ENCODE measurements at places on chromosomes 11 and 22.

GRCh38 chr11:14458377-14458776, 41.2 kb downstream of the COPB1 start:
- no peak for DNase-seq

DNA sequence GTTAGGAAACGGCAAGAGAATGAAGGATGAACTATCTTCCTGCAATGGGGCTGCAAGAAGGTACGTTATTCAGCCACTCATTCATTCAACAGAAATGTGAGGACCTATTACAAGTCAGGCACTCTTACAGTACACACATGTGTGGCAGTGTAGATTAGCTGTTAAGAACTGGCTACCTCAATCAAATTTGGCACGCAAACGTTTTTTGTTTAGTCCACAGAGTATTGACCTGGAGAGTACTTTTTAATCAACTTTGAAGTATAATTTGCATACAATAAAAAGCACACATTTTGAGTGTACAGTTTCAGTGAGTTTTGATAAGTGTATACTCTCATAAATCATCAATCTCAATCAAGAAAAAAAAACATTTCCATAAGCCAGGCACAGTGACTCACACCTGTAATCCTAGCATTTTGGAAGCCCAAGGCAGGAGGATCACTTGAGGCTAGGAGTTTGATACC, 24.2 kb downstream of the MRTFA start:
- DNase-seq, result no peak

GRCh38 chr22:17096071-17096470, 11.3 kb downstream of the IL17RA start:
- DNase-seq, result no peak

DNA sequence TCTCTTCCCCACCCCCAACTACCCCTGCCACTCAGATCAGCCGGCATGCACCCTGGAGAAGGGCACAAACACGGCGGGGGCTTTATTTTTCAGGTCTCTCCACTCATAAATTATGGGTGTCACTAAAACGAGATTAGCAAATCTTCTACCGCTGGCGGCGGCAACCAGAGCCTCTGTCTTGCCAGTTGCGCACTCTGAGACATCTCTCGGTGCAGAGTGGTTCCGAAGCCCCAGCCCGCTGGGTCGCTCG, 125.3 kb upstream of the C11orf58 start:
- no peak for DNase-seq

DNA sequence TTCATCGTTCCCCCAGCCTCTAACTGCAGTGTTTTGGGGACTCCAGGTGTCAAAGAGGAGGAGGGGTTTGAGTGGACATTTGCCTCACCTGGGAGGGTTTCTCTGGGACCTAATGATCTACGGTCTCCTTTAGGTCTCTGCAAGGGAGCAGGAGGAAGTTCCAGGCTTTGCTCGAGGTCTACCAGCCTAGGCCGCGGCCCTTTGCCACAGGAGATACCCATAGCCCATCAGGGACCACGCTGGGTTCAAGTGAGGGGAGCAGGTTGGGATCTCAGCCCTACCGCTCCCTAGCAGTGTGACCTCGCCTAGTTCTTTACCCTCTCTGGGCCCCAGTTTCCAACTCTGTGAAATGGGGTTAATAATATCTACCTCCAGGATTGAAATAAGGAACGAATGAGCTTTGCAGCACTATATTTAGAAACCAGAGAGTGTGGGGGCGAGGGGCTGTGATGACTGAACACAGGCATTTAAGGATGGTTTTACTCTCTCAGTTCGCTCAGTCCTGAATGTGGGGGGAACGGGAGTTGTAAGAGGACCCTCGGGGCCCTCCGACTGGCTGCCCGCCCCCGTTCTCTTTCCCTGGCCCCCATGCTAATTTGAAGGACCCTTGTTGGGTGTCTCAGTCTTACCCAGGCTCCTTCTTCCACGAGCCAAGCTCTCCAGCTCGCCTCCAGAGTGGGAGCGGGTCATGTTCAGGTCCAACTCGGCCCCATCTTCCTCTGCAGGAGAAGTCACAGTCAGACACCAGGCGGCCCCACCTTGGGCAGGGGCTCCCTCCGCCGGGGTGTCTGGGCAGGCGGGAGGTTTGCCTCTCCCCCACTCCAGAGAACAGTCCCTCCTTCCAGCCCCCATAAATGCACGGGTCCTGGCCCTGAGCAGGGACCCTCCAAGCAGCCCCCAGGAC, 11.7 kb downstream of the PDGFB start:
- DNase-seq, result no peak

DNA sequence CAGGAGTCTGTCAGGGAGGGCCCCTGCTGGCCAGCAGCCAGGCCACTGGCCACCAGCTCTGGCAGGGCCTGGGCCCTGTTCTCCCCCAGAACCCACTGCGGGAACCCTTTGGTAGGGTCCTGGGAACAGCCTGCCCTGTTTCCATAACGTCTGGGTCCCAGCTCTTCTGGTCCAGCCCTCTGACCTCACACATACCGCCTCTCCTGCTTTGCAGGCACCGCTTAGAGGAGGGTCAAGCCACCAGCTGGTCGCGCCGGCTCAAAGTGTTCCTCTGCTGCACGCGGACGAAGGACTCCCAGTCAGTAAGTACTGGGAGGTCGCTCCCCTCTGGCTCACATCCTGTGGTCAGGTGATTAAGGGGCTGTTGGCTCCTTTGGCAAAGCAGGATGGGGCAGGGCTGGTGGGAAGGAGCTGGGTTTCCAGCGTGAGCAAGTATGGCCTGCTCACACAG, 26.6 kb upstream of the MYRF start:
- no peak for DNase-seq

DNA sequence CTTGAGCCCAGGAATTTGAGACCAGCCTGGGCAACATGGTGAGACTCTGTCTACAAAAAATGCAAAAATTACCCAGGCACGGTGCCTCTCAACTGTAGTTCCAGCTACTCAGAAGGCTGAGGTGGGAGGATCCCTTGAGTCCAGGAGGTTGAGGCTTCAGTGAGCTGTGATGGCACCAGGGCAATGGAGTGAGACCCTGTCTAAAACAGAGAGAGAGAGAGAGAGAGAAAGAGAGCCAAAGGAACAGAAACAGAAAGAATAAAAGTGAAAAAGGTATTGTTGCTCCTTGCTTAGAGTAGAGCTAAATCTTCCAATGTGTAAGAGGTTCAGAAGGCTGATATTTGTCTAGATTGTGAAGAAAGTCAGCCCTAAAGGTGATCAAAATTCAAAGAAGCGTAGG, 8.9 kb upstream of the ETS1 start:
- no peak for DNase-seq

- peak; percentile 87 for DNase-seq
Observed at GRCh38 chr11:32894149-32894827, 1.7 kb downstream of the QSER1 start.

- DNase-seq, result peak; percentile 32
Observed at GRCh38 chr22:28904211-28904896, 21.0 kb downstream of the ZNRF3 start.

DNA sequence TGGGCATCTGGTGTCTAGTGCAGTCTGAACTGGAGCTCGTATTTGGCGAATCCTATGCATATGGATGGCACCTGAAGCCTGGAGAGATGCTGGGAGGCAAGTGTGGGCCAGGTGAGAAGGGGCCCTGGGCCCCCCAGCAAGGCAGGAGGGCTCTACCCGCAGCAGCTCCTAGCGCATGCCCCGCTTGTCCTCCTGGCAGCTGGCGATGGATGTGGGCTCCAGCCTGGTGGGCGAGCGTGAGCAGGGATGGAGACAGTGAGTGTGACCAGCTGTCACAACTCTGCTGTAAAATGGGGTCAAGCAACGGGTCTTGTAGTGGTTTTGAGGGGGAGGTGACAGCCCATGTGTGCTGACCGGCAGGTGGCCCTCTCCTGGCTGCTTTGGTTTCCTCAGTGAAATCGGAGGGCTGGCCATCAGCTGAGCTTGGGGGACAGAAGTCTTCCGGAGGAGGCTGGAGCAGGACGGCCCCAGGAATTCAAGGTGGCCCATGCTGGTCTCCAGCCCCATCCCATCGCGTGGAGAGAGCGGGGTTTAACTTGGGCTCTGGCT, 12.0 kb downstream of the FRMD8 start:
- DNase-seq, result no peak

GRCh38 chr11:18100926-18101656, 4.8 kb downstream of the SAAL1 start:
- DNase-seq, result no peak

- DNase-seq, result no peak
Observed at GRCh38 chr11:107708792-107709191, 3.1 kb downstream of the SLN start.

- no peak for DNase-seq
Observed at GRCh38 chr11:108160970-108161566, 39.7 kb downstream of the ACAT1 start.

DNA sequence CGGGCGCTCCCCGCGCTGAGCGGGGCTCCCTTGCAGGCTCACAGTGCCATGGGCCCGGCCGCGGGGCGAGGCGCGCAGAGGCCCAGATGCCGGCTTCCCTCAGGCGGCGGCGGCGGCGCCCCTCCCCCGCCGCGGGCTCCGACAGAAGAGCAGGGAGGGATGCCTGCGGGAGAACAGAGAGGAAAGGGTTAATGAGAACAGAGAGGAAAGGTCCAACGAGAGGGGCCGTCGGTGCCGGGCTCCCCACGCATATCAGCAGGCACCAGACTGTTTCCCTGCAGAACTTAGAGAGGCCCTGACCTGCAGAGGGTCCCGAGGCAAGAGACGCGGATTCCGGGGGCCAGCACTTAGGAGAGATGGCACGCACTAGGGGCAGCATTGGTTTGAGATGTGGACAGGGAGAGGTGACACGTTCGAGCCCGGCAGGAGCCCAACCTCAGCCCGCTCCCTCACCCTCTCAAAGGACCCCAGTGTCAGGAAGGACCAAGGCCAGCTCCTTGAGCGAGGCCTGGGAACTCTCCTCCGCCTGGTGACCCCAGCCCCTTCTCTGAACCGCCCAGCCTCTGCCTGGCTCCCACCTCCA, 9.1 kb downstream of the NRXN2 start:
- DNase-seq, result no peak

DNA sequence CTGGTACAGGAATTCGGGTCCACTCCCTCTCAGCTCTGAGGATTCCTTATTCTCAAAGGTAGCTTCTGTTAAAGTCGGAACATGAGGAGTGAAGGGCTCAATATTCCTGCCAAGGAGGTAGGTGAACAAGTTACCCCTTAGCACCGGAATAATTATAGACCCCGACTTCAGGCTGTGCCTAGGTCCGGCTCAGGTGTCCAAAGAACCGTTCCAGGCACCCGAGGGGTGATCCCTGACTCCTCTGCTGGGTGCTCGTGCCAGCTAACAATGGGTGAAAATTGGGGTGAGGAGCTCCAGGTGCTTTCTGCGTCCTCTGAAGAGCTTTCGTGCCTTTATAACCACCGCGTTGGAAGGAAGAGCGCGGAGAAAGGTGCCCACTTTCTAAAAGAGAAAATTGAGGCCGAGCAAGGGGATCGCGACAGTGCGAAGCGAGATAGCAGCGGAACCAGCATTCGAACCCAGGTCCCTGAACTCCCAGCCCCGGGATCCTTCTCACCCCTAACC, 393 bp downstream of the CYB561A3 start:
- DNase-seq, result no peak

DNA sequence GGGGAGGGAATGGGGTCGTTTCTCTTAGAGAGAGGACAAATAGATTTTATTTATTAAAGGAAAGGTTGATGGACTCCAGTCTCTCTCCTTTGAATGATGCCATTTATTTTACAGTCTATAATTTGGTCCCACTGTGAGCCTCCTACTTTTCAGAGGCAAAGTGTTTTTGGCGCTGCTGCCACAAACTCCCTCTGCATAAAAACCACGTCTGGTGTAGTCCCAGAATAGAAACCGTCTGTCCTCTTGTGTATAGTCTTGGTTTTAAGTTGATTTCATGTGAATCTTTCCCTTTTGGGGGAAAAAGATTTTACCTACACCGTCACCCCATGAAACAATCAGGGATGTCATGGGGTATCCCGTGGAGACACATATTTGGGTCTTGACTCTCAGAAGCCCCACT, 143.6 kb upstream of the SEZ6L start:
- no peak for DNase-seq

DNA sequence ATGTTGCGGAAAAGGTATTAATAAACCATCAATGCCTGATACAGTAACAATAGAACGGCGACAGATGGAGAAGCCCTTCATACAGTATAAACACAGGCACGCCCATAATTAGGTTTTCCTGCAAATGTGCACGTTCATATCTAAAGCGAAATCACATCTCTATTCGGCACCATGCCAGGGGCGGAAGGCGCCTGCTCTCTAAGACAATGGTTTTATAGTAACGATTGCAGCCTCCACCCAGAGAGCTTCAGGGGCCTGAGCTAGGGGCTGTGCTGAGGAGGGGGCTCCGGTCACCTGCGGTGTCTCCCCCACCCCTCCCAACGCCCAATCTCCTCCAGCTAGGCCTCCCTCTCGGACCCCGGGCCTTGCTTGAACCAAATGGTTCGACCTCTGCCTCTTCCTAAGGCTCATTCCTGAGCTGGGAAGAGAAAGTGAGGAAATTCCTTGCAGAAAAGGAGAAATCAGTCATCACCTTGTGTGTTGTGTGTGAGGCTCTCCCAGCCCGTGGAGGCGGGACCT, 9.6 kb downstream of the KRTAP5-5 start:
- no peak for DNase-seq

GRCh38 chr11:112178936-112179335, 3.6 kb downstream of the BCO2 start:
- DNase-seq, result no peak

- peak; percentile 46 for DNase-seq
Observed at GRCh38 chr11:102914238-102915043, 39.7 kb upstream of the MMP12 start.

DNA sequence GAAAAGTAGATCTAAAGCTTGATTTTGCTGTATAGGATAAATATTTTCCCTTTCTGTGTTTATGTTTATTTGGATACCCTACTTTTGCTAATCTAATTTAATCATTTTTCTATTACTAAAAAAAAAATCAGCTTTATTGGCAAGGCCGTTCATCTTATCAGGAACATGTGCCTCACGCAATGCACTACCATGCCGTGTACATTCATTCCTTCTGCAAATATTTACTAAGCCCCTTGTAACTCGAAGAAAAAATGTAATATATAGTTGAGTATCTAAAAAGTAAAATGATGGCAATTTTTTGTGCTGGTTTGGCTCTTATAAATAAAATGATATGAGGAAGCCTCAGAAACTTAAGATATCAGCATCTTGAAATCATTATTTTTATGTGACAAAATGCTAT, 8.9 kb downstream of the UVRAG start:
- no peak for DNase-seq

- DNase-seq, result no peak
Observed at GRCh38 chr11:36463781-36464180, 46.3 kb downstream of the TRAF6 start.

DNA sequence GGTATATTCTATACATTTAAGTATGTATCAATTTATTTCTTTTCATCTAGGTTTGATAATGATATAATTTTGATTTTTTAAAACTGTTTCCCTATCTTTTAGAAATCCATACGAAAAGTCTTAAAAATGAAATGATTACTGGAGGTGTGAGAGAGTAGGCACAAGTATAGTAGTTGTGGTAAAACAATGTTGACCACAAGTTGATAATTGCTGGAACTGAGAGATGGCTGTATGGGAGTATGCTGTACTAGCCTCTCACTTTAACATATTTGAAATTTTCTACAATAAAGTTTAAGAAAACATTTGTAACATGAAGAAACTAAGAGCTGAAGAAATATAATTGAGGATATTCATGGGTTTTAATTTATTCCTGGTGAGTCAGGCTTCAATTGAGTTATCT, 30.0 kb downstream of the FSHB start:
- no peak for DNase-seq

GRCh38 chr22:33772745-33773144, 147.5 kb downstream of the LARGE1 start:
- DNase-seq, result no peak

Measured in HFFc6 (cell line).